ENCODE measurements at places on chromosomes 12 and 14.
A peak's percentile ranks its signal among the peaks of the same experiment; 100 is the strongest.

DNA sequence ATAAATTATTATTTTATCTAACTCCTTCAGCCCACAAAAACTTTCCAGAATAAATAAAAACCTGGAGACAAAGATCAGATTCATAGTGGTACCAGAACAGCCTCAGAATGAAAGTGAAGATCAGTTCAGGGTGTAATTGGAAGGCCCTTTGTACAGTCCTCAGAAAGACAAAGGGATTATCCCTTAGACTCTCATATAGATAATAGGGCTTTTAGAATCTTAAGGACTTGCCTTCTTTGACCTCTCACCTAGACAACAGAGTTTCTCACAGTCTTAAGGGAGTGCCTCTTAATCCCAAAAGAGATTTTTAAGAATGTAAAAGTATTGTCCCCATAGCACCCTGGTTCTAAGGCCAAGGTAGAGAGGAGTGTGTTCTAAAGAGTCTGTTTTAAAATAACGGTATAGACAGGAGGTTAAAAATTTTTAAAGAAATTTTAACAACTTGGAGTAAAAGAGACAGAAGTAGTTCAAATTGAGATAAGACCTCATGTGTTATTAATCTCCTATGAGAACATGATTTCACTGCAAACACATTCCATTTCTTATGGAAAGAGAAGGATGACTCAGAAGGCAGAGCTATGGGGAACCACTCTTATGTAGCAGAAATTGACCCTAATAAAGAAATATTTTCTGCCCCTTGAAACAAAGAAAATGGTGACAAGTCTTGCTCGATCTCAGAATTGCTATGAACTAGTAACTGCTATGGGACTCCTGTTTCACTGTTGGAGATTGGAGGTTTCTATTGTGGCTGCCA, 24.2 kb upstream of the NOVA1 start:
- no peak for DNase-seq

DNA sequence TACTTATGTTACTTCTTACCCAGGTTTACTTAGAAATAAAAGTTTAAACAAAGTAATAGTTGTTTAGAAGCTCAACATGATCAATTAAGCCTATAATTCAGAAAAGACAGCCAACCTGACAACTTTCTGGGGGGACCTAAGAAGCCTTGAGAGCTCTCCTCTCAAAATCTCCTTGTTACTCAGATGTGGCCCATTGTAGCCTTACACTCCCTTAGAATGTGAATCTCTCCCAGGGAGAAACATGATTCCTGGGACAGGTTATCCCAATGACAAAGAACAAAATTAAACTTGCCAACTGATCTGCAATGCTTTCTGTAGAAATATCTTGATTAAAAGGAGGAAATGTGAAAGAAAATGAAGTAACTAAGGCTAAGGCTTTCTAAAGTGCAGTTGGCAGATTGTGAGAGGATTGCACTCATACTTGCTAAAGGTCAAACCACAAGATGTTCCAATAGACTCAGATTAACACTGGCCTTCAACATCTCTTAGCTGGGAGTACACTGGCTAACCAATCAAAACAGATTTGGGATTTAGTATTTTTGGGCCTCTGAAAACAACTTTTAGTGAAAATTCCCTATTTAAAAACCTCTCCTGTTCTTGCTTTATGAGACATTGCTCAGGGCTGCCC, 72.3 kb upstream of the TMX1 start:
- DNase-seq: no peak

DNA sequence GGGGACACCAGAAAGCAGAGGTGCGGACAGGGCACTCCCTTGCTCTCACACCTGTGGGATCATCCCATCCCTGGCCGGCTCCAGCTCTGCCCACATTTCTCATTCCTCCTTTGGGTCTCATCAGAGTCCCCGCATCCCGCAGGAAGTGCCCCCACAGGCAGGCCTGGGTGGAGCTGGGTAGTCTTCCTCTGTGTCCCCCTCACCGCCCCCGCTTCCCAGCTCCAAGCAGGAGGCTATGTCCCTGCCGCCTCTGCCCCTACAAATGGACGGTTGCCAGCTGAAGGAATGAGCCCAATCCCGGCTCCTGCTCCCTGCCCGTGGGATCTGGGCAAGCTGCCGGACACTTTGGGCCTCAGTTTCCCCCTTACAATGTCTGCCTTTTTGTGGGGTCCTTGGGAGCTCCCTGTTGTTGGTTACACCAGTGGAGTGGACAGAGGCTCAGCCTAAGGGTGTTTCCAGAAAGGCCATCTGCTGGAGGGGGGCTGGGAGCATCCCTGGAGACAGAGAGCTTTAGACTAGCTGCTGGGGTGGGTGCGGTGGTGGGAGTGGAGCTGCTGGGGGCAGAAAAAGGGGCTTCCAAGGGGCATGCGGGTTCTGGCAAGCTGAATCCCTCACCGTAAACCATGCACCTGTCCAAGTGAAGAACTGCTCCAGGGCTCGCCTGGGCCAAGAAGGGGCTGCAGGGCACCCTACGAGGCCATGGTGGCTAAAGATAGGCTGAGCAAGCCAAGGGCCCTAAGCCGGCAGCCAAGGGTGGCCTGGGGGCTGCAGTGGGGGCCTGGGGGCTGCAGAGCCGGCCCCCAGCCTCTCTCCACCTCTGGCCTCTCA, 7.9 kb upstream of the GPR132 start:
- no peak for DNase-seq

- no peak for DNase-seq
Measured at GRCh38 chr12:92729773-92730305, 27.1 kb downstream of the PLEKHG7 start.

DNA sequence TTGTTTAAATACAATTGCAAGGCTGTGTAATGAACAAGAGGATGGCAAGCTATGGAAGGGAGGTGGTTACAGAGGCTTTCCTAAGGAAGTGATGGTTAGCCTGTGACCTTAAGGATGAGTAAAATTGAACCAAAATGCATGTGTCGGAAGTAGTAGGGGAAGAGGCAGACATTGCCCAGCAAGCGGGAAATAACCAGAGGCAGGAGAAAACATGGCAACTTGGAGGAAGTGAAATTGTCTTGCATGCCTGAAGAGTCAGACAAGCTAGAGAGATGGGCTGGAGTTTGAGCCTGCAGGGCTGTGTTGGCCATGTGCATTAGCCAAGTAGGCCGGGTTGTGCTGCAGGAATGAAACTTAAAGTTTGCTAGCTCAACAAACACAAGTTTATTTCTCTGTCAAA, 96.2 kb downstream of the BTG1 start:
- DNase-seq: no peak

- no peak for DNase-seq
Measured at GRCh38 chr14:101535701-101536207, 25.5 kb upstream of the DIO3 start.

DNA sequence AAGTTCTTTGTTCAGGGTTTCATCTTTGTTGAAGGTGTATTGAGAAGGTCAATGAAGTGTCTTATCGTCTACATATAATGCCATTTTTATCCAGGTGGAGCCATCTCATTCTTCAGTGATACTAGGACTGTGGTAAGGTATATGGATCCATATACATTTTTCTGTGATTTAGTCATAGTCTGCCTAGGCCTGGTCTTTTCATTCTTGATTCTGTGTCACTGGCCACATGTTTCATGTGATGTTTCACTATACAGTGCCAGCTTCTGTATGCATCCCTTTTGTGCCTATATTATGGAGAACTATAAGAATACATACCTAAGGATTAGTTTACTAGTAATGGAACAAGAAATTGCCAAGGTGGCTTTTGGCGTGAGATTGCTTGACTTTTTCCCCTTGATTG, 40.5 kb downstream of the VEZT start:
- no peak for DNase-seq

GRCh38 chr12:68162374-68162773, 2.8 kb upstream of the IFNG start:
- no peak for DNase-seq

GRCh38 chr14:96125536-96125935, 79.1 kb upstream of the BDKRB2 start:
- no peak for DNase-seq

GRCh38 chr14:98906123-98906995, 365.6 kb downstream of the BCL11B start:
- DNase-seq: peak; percentile 59
